CD4-positive, alpha-beta T cell treated with Interferon alpha-2 for 1 hour (primary cell): ENCODE measurements at places on chromosomes 7 and 10.
A peak's percentile ranks its signal among the peaks of the same experiment; 100 is the strongest.

DNA sequence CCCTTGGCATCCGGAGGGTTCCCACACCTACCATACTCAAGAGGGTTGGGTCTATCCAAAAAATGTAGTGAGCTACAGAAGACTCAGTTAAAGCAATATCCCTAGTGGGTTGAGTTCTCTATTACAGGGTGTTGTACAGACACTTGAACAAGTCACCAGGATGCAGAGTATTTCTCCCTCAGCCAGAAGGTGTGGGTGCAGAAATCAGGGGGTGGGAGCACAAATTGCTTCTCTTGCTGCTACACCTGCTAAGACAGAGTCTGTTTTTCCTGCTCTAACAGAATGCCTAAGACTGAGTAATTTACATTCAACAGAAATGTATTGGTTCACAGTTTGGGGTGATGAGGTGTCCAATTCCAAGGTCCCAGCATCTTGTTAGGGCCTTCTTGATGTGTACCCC is 433.4 kb downstream of the TCERG1L start:
- no peak for DNase-seq

- no peak for DNase-seq
Measured at GRCh38 chr10:101043363-101043707, 12.3 kb downstream of the SFXN3 start.

- no peak for DNase-seq
Measured at GRCh38 chr10:28633750-28634149, 43.6 kb upstream of the BAMBI start.

DNA sequence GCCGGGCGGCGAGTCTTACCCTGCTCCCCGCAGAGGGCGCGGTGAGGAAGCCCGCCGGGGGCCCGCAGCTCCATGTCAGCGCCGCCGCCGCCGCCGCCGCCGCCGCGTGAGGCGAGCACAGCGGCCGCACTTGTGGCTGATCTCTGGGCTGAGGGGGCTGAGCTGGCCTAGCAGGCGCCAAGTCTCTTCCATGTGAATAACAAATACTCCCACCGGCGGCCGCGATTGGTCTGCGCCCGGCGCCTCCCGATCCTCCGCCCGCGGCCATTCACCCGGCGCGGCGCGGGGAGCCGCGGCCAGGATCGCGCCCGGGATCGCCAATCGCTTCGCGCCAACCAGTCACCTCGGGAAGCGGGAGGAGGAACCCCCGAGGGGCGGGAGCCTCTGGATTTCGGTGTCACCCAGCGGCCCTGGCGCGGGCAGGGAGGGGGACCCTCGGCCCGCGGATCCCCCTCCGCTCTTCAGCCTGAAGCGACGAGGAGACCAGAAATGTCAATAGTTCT is at the start of gene GRM8:
TSS of gene GRM8 (minus strand) at position 164 of the 503 bp plus-strand sequence.
- peak; percentile 11 for DNase-seq

- no peak for DNase-seq
Measured at GRCh38 chr7:27547401-27547800, 115.3 kb downstream of the HIBADH start.

DNA sequence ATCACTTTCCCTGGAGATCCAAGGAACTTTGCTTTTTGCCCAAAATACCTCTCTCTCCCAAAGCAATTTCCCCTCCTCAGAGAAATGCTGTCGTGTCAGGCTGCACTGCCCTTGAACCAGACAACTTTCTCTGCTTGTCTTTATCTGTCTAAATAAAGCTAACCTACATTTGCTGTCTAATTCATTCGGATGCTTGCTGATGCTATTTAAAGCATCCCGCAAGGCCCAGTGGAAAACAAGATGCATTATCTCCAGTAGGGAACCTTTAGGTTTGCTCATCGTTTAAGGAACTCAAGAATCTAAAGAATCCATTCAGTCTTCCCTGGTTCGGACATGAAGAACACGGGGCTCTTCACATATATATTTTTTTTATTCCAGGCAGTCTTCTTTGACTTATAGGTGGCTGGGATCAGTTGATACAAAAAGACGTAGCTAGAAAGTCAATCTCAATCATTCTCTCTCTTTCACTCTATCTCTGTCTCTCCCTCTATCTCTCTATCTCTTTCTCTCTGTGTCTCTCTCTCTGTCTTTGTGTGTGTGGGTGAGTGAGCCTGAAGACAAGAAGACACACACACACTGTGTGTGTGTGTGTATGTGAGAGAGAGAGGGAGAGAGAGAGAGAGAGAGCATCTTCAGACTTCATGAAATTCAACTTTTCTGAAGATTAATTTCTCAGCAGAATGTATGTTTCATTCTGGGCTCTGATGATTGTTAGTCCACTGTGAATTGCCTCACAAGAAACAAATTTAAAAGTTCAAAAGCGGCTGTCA is 92.8 kb upstream of the MKLN1 start:
- DNase-seq = no peak

DNA sequence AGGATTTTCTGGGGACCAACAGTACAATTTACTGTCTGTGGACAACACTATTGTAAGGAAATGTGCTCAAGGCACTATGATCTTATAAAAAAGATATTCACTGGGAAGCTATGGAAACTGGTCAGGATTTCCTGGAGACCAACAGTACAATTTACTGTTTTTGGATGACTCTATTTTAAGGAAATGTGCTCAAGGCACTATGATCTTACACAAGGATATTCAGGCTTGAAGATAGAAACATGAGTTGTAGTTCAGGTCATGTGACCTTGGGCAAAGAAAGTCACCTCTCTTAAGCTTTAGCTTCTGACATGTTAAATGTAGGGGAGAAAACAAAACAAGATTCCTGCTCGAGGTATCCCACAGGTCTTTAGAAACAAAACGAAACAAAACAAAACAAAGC is 1.7 kb upstream of the ITPRID1 start:
- DNase-seq = no peak

DNA sequence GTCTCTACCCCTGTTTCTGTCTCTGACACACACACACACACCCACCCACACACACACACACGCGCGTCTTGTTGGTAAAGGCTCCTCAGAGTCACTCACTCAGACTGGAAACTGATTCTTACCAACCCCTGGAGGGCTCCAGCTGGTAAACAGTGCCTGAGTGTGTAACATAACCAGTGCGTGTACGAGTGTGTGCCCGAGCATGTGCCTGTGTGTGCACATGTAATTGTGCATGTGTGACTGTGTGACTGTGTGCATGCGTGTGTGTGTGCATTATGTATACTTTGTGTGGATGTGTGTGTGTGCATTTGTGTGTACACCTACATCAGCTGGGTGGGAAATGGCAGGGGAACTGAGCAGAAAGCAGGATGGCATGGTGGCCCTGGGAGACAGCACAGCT is 317.1 kb downstream of the WDR37 start:
- no peak for DNase-seq

DNA sequence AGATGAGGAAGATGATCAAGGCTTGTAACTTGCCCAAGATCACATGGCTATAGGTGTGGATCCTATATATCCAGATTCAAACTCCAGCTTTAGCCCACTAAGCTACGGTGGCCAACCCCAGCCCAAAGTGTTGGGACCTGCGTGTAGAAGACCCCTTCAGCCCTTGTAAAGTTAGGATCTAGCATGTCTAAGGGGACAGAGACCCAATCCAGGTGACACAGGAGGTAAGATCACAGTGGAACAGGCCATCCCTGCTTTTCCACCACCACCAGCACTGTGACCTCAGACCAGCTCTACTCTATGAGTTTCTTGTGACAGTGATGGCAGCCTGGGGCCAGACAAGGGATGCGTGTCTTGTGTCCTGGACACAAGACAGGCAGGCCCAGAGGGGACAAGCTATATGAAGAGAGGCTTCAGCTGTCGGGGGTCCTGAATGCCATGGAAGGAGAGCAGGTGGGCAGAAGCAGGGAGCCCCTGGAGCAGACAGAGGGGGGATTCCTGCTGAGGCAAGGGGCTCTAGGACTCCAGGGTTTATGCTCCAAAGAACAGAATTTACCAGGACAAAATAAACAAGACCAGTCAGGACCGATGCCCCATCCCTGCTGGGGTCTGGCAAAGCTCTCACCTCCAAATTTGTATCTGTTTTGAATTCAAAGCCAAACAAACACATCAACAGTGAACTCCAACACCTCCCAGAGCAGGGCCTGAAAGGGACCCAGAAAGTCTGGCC is 10.4 kb downstream of the GPRIN2 start:
- DNase-seq = no peak

DNA sequence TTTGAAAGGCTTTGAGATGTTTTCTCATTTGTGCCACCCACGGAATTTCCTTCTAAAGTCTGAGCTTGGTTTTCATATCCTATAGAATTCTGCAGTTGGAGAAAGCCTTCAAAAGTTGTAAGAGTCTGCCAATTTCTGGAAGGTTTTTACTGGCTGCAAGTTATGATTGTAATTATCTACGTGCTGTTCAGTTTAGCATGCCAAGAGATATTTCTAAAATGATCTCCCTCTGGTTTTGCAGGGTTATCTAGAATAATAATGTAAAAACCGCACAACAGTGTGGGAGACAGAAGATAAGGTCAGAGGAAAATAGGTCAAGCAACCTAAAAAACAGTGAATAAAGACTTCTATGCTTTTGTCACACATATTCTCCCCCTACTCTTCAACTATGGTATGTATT is 69.3 kb downstream of the MTERF1 start:
- no peak for DNase-seq

DNA sequence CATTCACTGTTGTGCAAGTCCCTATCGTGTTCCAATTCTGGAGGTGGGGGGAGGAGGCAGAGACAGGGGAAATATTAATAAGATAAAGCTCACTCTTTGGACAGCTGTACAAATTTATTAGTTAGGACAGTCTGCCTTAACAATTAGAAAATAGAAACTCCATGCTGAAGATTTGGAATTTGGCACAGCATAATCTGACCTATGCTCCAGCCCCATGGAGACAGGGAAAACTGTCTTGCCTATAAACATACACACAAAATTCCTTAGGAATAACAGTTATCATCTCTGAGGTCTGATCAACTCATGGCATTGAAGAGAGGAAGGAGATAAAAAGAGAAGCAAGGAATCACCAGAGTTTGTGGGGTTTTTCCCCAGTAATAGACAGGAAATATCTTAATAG is 335.4 kb upstream of the MEOX2 start:
- DNase-seq = no peak

DNA sequence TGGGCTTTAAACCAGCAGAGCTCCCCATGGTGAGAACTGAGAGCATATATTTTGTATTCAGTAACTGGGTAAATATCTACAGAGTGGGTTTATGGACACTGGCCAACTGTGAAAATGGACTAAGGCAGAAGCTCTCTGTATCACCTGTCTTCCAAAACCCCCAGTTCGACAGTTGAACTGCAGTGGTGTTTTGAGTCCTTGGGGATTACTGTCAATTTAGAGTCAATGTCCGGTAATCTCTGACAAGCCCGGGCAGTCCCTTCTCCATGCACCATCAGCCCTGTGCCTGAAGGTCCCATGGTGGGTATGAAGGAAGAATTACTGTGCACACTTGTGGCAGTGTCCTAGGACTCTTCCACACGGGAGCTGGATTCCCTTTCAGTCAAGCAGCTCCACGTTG is 235.0 kb downstream of the CCSER2 start:
- no peak for DNase-seq

- no peak for DNase-seq
Measured at GRCh38 chr7:74495112-74496086, 41.7 kb downstream of the GTF2IRD1 start.

DNA sequence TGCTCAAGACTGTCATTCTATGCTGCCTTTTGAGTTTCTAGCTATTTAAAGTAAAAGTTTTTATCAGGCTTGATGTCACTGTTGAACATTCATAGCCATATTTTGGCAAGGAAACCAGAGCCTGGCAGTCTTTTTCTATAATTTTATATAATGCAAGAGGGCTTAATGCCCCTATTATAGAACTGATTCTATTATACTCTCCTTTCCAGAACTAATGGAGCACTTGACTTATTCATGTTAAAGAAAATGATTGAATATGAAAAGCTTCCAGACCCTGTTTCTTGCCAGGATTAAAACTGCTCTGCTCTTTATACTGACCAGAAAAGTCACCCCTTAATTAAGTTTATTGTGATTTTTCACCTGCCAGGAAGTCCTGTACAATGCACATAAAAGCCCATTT is 337.6 kb upstream of the CHRM2 start:
- DNase-seq = no peak

GRCh38 chr10:106903180-106903579 is 261.3 kb downstream of the SORCS1 start:
- DNase-seq = no peak

DNA sequence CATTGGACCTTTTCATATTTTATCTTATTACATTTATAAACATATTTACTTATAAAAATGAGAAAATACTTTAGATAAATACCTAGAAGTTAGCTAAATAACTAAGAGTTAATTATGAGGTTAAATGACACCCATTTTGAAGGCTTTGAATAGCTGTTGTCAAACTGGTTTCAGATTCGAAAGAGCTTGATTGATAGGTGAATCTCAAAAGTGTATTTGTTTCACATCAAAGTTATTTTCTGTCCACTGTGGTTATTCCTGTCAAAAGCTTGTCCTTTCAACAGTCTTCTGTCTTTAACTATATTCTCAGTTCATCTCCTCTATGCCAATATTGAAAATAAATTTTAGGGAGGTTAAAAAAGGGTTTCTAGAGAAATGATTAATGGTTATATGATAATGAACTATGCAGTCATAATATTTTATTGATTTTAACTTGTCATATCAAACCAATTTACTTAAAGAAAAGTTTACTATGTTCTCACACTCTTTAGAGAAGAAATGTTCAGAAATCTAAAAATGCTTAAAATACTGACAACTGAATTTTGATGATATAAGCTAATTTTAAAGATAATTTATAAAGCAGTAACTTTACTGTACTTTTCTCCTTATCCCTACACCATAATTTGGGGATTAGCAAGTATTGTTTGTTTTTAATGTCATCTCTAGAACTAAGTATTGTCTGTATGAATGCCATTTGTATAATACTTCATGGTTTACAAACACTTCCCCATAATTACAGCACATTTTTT is 72.0 kb upstream of the FOXP2 start:
- DNase-seq = no peak

DNA sequence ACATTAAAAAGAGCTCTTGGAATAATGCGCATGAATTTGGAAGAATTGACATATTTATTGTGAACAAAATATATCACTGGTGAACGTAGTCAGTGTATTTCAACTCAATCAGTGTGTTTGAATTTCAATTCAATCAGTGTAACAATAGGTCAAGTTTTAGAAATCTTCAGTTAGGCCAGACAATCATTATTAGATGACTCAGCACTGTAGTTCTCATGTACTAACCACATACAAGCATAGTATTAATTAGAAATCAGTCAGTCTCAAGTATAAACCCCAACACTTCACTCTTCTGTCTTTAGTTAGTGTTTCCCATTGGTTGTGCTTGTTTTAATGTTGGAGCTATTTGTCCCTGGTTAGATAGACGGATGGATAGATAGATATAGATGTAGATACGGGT is 1247.9 kb downstream of the NXPH1 start:
- DNase-seq = no peak

DNA sequence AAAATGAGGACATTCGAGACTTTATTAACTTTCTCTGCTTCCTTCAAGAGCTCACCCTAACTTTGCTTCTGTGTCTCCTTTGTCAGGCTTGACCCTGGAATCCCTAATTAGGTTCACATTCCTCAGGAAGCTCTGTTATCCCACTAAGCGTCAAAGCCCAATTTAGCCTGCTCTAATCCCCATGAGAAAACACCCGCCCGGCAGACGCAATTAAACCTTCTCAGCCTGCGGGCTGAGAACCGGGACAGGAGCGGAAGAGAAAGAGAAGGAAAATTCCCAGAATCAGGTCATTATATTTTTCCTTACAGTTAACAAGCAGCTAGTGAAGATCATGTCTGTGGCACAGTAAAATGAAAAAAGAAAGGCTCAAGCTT is 93.0 kb downstream of the TNS3 start:
- no peak for DNase-seq
